ENCODE measurements at places on chromosomes 12 and 14.

- DNase-seq = no peak
Measured at GRCh38 chr12:668090-668481, 4.8 kb upstream of the NINJ2 start.

- DNase-seq = no peak
Measured at GRCh38 chr14:100030452-100031153, 34.6 kb upstream of the EVL start.

- DNase-seq = no peak
Measured at GRCh38 chr14:21536418-21537089, 10.4 kb upstream of the SALL2 start.

DNA sequence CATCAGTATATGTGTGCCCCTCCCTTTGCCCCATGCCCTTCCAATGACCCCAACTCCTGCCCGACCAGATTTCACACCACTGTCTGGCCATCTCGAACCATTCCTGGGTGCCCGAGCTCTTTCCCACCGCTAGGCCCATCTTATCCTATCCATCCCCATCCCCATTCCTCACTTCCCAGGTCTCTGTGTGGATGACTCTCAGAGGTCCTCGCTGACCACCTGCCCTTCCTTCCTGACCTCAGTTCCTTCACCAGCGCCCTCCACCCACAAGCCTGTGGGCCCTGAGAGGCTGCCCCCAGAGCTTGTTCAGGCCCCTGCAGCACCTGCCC is 49.1 kb downstream of the CYP46A1 start:
- no peak for DNase-seq

DNA sequence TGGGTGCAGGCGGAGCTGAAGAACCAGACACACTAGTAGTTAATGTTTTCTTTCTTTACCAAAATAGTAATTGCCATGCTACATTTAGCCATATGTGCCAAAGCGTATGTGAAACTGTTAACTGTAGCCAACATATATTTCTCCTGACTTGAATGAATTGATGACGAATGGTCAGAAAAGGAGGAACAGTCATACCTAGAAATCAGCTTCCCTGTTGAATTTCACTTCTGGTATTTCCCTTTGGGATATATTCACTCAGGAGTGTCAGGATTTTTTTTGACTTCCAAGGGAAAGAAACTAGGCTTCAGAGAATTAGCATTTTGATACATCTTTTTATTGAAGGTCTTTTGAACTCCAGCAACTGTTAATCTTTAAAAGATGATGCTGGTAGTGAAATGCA is 87.0 kb downstream of the ERC1 start:
- no peak for DNase-seq

DNA sequence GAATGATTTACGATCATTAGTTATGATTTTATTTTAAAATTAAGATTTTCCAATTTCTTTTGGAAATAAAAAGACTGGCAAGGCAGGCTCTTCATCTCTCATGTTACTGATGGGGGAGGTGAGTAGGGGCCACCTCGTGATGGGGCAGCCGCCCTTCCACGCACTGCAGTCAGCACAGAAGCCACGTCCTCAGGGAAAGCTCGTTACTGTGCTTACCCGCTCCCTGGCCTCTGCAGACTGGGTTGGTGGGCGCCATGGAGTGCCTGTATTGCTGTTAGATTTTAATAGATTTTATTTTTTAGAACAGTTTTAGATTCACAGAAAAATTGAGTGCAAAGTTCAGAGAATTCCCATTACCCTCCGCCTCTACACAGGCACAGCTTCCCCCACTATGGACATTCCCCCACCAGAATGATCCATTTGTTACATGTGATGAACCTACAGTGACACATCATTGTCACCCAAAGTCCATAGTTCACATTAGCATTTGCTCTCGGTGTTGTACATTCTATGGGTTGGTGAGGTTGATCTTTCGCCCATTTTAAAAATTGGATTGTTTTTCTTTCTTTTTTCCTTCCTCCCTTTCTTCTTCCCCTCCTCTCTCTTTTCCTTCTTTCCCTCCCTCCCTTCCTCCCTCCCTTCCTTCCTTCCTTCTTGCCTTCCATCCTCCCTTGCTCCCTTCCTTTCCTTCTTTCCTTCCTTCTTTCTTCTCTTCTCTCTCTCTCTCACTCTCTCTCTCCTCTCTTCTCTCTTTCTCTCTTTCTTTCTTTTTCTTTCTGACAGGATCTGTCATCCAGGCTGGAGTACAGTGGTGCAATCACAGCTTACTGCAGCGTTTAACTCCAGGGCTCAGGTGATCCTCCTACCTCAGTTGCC is 30.7 kb downstream of the ADGRD1 start:
- no peak for DNase-seq

GRCh38 chr12:61810486-61810885 is 449.7 kb upstream of the USP15 start:
- no peak for DNase-seq

- no peak for DNase-seq
Measured at GRCh38 chr14:70333289-70333688, 26.2 kb downstream of the COX16 start.

Data from DMS 273 treated with DMSO at 0.1 percent for 48 hours (cell line).